Stimulated activated CD4-positive, alpha-beta T cell treated with anti-CD3 and anti-CD28 coated beads, Interleukin-15, amount 100 ng/mL, for 48 hours (primary cell): ENCODE measurements at places on chromosomes 16 and 17.

GRCh38 chr16:75385507-75386152 is 47.7 kb downstream of the CFDP1 start:
- DNase-seq: no peak

DNA sequence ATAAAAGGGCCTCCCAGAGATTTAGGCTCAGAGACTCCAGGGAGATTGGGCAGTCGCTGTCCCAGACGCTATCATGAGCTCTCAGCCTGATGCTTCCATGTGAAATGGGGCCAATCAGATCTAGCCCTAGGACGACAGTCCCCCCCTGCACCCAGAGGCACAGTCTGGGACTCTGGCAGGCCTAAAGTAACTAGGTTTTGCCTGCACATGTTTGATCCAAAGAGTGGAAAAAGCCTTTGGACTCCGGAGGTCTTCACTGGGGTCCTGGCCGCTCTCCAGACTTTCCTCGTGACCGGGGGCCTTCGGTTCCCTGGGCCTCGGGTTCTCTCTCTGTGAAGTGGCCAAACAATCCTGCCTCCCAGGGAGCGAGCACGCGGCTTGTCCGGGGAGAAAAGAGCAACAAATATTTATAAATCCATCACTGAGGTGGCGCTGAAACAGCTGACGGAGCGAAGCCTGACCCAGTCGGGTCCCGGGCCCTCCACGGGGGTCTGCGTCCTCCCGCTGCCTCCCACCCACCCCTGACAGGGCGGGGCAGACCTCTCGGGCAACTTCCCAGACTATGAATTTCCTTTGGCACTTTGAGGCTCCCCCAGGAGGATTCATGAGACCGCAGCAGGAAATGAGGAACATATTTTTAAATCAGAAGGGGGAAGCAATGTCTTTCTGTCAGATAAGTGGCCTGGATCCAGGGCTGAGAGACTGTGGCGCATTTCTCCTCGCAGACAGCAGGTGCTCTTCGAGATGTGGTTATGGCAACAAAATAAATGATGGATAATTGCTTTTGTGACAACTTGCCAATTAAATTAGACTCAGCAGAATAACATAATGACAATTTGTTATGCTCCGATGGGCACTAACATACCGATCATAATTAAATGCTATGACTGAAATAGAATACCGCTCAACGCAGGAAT is 38.9 kb downstream of the MRPS23 start:
- DNase-seq: no peak

DNA sequence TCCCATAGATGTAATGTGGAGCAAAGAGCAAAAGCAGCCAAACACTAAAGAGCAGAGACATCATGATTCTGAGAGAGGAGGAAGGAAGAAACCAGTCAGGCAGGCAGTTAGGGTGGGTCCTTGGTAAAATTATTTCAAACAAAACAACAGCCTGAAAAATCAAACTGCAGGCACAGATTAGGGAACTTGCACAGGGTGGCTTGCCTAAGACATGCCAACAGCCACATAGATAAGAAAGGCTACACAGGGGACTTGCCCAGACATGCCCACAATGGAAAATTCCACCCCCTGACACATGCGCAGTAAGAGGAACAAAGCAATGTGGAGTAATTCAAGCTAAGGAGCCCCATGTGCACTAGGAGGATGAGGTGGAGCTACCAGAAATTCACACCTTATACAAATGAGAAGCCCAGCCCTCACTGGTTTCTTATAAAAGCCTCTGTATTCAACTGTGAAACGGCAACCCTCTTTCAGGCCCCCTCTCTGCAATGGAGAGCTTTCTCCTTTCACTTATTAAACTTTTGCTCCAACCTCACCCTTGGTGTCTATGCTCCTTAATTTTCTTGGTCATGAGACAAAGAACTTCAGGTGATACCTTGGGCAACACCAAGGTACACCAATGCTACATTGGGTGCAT is 7.3 kb upstream of the GAS7 start:
- DNase-seq: no peak

DNA sequence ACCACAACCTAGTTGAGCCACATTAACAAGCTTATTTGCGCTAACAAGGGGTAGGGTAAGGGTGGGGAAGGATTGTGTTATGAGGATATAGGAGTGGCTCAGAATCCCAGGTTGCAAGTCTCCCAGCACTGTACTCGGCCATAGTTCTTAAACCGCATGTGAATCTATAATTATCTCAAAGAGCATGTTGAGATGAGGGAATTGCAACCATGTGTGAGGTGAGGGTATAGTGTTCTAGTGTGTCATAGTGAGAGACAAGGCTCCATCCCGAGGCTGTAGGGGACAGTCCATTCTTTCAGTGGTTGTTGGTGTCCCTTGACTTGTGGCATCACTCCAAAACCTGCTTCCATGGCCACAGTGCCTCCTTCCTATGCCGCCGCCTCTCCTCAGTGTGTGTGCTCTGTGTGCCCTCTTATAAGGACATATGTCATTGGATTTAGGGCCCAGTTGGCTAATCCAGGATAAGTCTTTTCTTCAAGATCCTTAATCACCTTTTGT is 22.7 kb upstream of the ATP5MC1 start:
- no peak for DNase-seq

GRCh38 chr17:76540381-76541300 is 797 bp downstream of the PRCD start:
- DNase-seq: no peak

DNA sequence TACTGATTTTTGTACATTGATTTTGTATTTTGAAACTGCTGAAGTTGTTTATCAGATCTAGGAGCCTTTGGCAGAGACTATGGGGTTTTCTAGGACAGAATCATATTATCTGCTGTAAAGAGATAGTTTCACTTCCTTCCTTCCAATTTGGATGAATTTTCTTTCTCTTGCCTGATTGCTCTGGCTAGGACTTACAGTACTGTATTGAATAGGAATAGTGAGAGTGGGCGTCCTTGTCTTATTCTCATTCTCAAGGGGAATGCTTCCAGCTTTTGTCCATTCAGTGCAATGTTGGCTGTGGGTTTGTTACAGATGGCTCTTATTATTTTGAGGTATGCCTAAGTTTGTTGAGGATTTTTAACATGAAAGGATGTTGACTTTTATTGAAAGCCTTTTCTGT is 290.1 kb downstream of the MAP2K4 start:
- no peak for DNase-seq

DNA sequence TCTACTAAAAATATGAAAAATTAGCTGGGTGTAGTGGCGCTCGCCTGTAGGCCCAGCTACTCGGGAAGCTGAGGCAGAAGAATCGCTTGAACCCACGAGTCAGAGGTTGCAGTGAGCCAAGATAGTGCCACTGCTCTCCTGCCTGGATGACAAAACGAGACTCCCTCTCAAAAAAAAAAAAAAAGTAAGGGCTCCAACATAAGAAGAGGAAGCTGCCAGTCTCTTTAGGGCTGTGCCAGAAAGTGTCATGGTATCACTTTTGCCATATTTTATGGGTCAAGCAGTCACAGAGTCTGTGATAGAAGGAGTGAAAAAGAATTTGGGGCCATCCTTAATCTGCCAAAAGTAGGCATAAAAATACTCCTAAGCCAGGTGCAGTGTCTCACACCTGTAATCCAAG is 1.4 kb upstream of the PIPOX start:
- DNase-seq: no peak

DNA sequence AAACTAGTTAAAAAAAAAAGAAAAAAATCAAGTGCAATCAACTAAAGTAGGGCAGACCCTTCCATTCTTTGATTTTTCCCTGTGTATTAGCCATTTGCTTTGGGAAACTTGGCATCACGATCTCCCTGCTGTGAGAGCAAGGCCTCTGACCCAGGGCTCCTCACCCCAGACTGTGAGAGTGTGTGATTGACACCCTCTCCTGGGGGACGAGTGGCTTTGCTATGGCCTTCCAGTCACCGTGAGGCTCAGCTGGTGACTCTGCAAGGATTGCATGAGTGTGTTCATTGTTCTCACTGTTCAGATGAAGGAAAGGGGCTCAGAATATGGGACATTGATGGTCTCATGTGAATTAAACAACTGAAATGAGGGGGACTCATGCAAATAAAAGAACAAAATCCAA is 69.0 kb upstream of the BCAR1 start:
- no peak for DNase-seq

DNA sequence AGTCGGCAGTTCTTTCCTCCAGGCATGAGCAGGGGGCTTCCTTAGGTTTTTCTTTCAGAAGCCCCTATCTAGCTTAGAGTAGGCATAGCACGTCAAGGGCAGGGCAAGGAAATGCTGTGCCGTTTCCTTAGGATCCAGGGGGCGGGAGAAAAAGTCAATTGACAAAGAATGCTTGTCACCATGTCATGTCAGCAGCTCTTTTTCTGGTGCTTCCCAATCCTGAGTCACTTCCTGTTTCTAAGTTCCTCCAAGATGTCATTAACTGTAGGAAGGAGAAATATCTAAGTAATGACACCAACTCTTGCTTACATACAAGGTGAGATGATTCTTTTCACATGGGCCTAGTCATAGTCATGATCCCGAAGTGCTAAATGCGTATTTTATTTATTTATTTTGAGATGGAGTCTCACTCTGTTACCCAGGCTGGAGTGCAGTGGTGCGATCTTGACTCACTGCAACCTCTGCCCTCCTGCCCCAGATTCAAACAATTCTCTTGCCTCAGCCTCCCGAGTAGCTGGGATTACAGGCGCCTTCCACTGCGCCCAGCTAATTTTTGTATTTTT is 35.2 kb downstream of the GJC1 start:
- DNase-seq: no peak

- peak; percentile 22 for DNase-seq
These were observed 17.3 kb upstream of the HEXD start for GRCh38 chr17:82400830-82401229.

DNA sequence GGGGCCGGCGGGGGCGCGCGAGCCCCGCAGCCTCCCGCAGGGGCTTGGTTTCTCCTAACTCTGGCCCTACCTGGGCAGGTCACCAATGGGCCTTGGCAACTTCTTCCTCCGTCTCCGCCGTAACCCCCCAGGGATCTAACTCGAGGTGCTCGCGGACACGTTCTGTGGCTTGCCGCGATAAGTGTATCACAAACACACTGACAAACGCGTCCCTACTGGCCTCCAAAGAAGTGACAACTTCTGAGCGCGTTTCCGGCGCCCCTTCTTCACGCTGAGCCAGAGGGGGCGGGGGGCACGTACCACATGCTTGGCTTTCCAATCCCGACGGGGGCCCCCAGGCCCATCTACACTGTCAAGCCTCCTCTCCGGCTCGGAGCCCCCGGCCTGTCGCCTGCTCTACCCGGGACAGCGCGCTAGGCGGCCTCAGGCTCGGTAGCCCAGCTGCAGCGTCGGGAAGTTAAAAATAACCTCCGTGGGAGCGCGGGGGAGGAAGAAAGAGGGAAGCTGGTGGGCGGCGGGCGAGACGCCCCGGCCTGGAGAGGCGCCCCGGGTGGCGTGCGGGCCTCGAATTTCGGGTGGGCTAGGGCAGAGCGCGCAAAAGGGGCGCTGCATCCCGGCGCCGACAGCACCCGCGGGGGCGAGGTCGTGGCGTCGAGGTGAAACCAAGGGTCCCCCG is 725 bp upstream of the SPHK1 start:
- DNase-seq: peak; percentile 36

GRCh38 chr17:74877592-74878548 is 5.1 kb upstream of the FDXR start:
- DNase-seq: no peak

GRCh38 chr17:78647032-78647431 is 69.8 kb upstream of the DNAH17 start:
- no peak for DNase-seq

DNA sequence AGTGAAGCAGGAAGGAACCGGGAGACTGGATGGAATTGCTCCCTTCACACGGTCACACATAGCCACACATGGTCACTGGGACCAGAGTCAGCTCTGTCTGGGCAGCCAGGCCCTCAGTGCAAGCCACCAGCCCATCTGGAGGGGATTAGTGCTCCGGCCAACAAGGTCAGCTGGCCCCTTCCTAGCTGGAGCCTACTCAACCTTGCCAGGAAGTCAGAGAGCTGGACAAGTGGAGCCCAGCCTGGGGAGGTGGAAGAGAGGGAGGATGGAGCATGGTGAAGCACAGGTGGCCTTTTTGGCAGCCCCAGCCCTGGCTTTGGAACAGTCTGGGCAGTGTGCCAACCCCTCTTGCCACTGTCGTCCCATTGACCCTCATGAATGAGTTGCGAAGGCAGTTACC is 3.7 kb upstream of the CACNA1G start:
- no peak for DNase-seq

GRCh38 chr17:40019140-40019991 is 4.1 kb downstream of the CSF3 start:
- no peak for DNase-seq

GRCh38 chr16:1789643-1790045 is 3.9 kb downstream of the IGFALS start:
- no peak for DNase-seq

- no peak for DNase-seq
These were observed 415.0 kb upstream of the MAF start for GRCh38 chr16:80015566-80015965.

DNA sequence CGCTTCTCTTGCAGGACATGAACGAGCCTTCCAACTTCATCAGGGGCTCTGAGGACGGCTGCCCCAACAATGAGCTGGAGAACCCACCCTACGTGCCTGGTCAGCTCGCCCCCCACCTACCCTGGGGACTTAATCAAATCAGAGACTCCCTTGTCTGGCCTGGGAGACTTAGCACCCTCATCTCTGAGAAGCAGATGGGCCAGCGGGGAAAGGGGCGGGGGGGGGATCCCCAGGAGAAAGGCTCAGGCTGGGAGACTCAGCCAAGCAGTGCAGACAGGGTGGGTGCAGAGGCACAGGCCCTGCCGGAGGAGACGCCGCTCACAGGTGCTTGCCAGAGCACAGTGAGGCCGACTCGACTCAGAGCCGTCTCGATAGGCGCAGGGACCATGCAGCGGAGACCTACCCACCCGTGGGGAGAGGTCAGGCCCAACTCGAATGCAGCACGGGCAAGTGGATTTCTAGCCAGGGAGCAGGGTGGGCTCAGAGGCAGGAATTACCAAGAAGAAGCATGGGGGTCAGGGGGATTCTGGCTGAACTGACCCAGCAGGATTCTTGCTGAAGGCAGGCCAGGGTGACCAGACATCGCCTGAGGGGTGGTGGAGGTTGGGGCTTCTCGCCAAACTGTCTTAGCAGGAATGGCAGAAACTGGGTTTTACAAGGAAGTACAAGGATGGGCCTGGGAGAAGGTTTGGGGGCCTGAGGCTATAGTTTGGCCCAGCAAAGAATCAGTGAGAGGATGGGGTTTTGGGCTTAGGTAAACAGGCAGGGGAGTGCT is 9.7 kb downstream of the GAA start:
- DNase-seq: no peak

- DNase-seq: no peak
These were observed 119.8 kb upstream of the PLCG2 start for GRCh38 chr16:81659249-81659648.

GRCh38 chr17:42819939-42820535 is 4.0 kb downstream of the BECN1 start:
- peak; percentile 54 for DNase-seq

GRCh38 chr16:57531635-57532265 is 4.6 kb downstream of the CCDC102A start:
- DNase-seq: no peak

- no peak for DNase-seq
These were observed 17.5 kb upstream of the WFIKKN2 start for GRCh38 chr17:50817838-50818237.

GRCh38 chr16:67530013-67530939 is 1.6 kb downstream of the RIPOR1 start:
- no peak for DNase-seq

- no peak for DNase-seq
These were observed 37.8 kb upstream of the LHX1 start for GRCh38 chr17:36899250-36900159.

- DNase-seq: no peak
These were observed 226.4 kb upstream of the PSMD7 start for GRCh38 chr16:74070237-74070636.

- no peak for DNase-seq
These were observed 123.7 kb upstream of the AXIN2 start for GRCh38 chr17:65685110-65685509.

GRCh38 chr17:9473711-9474110 is 101.9 kb downstream of the STX8 start:
- DNase-seq: no peak
